Kidney (tissue), 22 donors: ENCODE measurements at places on chromosomes 2 and 18.

DNA sequence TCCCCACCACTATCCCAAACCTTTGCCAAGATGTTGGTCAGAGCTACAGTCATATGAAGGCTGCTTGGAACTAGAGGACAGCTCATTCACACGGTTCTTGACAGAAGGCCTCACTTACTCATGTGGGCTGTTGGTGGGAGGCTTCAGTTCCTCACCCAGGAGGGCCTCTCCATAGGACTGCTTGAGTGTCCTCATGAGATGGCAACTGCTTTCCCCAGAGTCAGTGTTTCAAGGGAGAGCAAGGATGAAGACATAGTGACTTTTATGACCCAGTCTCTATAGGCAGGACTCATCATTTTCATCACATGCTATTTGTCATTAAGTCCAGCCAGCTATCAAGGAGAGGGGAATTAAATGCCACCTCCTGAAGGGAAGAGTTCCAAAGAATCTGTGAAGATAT lies 33.4 kb upstream of the OLA1 start:
- DNase-seq, result no peak

DNA sequence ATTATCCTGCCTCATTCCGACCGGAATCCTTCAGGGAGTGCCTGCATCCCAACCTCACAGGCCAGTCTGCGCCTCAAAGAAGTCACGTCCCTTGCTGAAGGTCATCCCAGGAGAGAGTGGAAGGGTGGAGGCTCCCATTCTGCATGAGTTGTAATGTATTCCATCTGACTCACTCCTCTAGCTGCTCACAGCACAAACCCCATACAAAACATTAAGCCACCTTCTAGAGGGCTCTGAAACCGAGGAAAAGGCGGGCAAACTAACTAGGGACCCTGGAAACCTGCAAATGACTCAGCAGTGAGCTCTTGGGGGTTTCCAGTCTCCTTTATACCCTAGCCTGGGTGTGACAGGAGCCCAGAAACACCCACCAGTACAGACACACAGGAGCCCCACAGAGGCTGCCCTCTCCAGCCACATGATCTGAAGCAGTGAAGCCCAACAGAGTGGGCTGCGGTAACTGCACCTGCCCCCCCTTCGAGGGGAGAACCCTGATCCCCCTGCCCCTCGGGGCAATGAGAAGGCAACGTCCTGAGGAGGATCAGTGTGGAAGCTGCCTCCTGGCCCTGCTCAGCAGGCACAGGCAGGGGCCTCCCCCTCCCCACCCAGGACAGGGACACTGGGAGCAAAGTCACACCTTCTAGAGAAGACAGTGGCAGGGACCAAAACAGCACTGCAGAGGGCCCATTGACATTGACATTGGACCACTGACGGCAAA lies 69.3 kb upstream of the SNTG2 start:
- peak; percentile 37 for DNase-seq

DNA sequence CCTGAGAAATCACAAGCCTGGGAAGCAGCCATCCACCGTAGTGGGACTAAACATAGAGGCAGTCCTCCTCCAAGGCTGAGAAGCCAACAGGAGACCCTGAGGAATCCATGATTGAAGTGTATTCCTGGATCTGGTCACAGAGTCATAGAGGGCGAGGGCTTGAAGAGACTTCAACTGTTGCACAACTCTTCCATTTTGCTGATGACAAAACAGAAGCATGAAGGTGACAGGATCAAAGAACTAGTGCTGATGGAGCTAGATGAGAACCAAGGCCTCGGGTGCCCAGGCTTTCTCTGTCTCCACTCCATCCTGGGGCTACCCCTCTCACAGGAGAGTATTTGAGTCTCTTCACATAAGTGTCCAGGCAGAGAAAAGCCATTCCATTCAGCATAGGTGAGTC lies 30.1 kb upstream of the RAB27B start:
- DNase-seq, result no peak

DNA sequence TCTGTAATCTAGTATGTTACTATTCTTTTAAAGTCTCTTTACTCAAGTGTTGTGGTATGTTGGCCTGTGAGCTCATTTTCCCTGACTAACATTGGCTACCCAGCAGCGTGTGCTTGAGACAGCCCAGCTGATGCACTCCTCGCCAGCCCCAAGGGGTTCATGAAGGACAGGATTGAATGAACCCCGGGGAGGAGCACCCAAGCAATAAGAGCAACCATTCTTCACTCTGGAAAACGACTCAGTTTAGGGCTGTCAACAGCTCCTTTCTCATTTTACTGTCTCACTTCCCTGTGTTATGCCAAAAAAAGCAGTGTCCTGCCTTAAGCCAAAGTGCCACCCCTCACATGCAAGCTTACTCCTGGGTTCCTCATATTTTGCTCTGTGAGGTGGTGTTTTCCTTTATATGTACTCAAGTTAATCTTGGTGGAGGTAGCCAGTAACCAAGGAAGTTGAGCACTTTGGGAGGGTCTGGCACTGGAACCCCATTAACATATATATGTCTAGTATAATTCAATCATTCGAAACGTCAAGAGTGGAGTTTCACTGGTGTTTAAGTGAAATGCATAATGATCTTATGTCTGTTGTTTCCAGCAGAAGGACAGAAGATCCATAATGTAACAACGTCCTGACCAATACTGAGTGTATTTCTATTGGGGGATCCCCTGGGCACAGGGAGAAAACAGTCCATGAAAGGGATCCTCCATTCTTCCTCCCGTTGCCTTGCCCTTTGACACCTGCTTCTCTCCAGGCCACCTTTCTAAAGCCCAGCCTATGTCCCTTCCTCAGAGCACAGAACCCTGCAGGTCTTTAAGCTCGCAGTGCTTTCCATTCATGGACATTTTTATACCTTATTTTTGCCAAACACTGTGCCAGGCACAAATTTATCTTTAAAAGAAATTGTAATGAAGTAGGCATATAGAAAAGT lies 43.2 kb downstream of the ATIC start:
- DNase-seq, result no peak

- DNase-seq, result no peak
Observed at GRCh38 chr18:43786893-43787292, 509.6 kb upstream of the SYT4 start.
